Smooth muscle cell of the brain vasculature (primary cell): ENCODE measurements at places on chromosomes 1 and 21.

DNA sequence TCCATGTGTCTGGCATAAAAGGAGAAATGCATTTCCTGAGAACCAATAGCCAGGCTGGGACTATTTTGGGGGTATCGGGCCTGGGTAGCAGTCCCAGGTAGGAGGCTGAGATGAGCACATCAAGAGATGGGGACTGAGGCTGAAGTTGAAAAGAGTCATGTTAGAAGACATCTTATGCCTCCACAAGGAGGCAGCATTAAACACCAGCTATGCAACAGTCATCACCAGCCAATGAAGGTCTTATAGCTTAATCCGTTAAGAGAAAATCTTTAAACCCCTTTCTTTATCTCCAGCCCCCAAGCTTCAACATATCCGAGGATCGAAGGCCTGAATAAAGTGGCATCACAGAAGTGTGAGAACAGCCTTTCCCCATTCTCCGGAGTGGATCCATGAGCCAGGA is 640.7 kb upstream of the PTBP2 start:
- no peak for DNase-seq

DNA sequence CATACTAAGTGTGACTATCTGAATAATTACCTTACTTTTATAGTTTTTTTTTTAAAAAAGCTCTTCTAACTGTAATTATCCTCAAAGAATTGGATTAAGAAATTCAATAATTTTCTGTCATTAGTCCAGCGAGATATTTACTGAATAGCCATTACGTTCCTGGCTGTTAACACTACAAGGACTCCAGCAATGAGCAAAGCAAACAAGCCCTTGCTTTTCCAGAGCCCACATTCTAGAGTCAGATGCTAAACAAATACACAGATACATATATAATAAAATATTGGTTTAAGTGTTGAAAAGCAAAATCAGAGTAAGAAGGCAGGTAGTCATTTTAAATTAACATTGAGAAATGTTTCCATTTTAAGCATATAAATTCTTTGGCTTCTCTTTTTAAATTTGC is 118.4 kb downstream of the ATF6 start:
- DNase-seq = no peak

GRCh38 chr1:231933711-231934626 is 307.4 kb downstream of the DISC1 start:
- no peak for DNase-seq

DNA sequence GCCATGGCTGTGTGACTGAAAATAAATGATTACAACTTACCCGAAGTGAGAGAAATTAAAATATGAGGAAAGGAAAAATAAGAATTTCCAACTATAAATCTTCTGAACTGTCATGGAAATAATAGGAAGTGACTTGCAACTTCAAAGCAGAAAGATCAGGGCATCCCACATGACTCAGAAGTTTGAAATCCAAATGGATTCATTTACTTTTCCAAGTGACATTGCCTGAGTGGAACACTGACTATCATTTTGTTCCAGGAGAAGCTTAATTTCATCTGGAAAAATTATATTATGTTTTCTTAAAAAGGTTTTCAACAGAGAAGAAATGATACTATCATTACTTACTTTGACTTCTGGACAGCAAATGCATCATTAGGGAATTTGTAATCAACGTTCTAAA is 110.8 kb downstream of the GREM2 start:
- no peak for DNase-seq

DNA sequence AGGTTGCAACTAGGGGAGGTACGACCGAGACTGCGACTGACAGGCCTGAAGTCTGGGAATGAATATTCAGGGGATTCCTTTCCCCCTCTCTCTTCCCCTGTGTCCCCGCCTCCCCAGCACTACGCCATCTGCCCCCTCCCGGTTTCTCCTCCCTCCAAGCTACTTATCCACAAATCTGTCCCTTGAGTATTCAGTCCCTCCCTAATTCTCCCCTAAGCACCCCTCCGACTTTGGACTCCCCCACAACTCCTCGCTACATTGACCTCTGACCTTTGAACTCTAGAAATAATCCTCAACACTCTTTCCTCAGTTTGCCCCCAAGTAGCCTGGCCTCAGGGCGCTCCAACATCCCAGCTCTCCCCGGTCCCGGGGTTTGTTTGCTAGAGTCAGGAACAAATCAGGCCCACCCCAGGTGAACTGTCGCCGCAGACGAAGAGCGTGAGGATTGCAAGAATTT is 393 bp downstream of the LYSMD1 start:
- no peak for DNase-seq

- DNase-seq = no peak
Measured at GRCh38 chr21:44682580-44683151, 703 bp upstream of the KRTAP12-1 start.

GRCh38 chr1:87204441-87204840 is 124.2 kb upstream of the LMO4 start:
- no peak for DNase-seq

GRCh38 chr1:98086796-98087441 is 166.1 kb upstream of the DPYD start:
- DNase-seq = peak; percentile 66

- no peak for DNase-seq
Measured at GRCh38 chr1:78070758-78071157, 25.0 kb downstream of the GIPC2 start.

- no peak for DNase-seq
Measured at GRCh38 chr1:228297822-228298221, 90.0 kb downstream of the OBSCN start.

GRCh38 chr1:8104278-8105236 is 78.4 kb upstream of the ERRFI1 start:
- no peak for DNase-seq

GRCh38 chr1:61523893-61524605 is 200.9 kb downstream of the TM2D1 start:
- DNase-seq = no peak

GRCh38 chr1:220755309-220755708 is 7.2 kb downstream of the MTARC2 start:
- DNase-seq = no peak

GRCh38 chr1:151367658-151368392 is 4.7 kb downstream of the SELENBP1 start:
- DNase-seq = no peak

- DNase-seq = no peak
Measured at GRCh38 chr1:19903621-19904020, 19.8 kb downstream of the PLA2G2E start.

DNA sequence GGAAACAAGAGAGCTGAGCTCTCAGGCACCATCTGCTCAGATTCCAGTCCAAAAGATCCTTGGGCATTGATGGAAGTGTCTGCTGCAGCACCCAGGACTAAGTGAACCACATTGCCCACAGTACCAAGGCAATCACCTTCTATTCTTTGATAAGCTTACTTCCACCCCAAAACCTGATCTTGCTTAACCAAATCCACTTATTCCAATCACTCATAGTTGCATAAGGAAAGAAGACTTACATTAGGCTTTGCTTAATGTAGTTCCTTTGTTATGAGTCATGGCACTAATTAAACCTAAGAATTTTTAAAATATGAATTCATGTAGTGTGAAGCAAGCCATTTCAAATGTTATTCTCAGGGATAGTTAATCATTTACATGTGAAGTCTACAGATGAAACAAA is 84.5 kb downstream of the UCHL5 start:
- DNase-seq = no peak

- no peak for DNase-seq
Measured at GRCh38 chr1:197761654-197762053, 13.6 kb downstream of the DENND1B start.

GRCh38 chr1:156801409-156802121 is 15.1 kb downstream of the SH2D2A start:
- peak; percentile 69 for DNase-seq

DNA sequence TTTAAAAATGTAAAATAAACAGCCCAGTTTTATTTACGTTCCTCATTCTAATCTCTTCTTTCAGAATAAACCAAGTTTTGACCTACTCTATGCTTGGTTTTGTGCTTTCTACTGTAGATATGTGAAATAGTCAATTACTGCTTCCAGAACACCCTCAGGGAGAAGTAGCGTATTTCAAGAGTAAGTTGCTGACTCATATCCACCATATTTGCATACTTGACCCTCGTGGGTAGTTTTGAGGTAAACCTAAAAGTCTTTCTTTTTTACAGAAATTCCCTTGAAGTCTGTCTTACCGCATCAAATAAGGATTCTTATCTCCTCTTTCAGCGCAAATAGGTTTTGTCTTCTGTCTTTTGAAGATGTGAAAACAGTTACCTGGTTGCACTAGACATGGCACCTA is 1.4 kb upstream of the OR2L3 start:
- no peak for DNase-seq

DNA sequence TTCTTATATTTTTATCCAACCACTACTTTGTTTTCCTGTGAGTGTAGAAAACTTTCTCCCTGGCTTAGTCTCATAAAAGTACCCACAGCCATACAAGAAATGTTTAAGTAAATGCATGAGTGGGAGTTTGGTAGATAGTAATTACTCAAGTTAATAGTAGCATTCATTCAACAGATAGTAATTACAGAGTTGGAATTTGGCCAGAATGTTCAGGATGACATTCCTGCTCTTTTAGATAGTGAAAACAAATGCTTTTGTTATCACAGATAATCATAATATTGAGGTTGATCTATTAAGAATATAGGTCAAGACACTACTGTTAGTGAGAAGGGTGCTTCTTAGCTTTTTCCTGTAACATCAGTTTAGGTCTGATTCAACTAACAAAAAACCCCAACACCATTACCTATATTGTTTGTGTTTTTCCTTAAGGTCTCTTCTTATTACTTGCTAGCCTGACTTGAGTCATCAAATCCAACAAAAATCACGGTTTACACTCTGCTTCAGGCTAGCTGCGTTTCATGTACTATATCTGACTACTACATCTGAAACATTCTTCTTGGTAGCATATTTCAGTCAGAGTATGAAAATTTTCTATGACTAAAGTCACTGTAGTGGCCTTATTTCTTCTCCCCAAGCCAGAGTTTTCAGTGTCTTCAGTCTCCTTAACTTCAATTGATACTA is 163.7 kb downstream of the HS2ST1 start:
- no peak for DNase-seq

DNA sequence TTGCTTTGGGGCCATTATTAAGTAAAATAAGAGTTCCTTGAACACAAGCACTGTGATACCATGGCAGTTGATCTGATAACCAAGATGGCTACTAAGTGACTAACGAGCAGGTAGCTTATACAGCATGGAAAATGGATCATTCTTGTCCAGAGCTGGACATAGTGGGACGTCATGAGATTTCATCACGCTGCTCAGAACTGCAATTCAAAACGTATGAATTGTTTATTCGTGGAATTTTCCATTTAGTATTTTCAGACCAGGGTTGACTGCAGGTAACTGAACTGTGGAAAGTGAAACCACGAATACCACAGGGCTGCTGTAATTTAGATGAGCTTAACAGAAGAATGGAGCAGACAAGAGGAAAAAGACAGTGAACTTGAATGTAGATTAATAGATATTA is 38.9 kb downstream of the CCDC18 start:
- no peak for DNase-seq

GRCh38 chr1:2540816-2541492 is 10.9 kb upstream of the HES5 start:
- no peak for DNase-seq

DNA sequence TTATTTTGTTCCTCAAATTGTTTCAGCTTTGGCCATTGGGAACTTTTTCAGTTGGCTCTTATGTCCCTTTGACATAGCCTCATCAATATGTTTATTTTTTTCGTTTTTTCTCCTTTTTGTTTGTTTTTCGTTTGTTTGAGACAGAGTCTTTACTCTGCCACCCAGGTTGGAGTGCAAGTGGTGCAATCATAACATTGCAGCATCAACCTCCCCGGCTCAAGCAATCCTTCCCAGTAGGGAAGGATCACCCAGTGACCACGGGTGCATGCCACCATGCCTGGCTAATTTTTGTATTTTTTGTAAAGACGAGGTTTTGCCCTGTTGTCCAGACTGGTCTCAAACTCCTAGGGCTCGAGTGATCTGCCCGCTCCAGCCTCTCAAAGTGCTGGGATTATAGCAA is 8.1 kb downstream of the POLR3GL start:
- DNase-seq = no peak

- DNase-seq = no peak
Measured at GRCh38 chr1:19762175-19762779, 37.4 kb downstream of the TMCO4 start.

GRCh38 chr1:229430761-229431283 is 3.1 kb downstream of the ACTA1 start:
- no peak for DNase-seq

GRCh38 chr1:1259540-1259939 is 13.0 kb upstream of the C1QTNF12 start:
- DNase-seq = no peak

- no peak for DNase-seq
Measured at GRCh38 chr1:109434484-109434883, 8.2 kb upstream of the PSMA5 start.

- no peak for DNase-seq
Measured at GRCh38 chr1:47179988-47180563, 9.8 kb downstream of the PDZK1IP1 start.

DNA sequence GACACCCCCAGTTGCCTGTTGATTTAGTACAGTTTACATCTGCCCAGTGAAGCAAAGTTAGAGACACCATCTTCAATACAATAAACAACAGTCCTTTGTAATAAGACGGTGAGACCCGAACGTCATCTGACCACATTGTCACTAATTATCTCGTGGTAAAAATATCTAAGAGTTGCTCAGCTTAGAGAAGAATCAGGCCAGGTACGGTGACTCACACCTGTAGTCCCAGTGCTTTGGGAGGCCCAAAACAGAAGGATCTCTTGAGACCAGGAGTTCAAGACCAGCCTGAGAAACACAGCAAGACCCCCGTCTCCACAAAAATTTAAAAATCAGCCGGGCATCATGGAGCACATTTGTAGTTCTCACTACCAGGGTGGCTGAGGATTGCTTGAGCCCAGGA is 53.5 kb downstream of the CD34 start:
- no peak for DNase-seq
